ENCODE measurements at places on chromosomes 12 and 14. TPM values are rescaled to one million over a fixed set of nuclear protein-coding genes. Genes with fewer than 3 reads are reported as not detected.

DNA sequence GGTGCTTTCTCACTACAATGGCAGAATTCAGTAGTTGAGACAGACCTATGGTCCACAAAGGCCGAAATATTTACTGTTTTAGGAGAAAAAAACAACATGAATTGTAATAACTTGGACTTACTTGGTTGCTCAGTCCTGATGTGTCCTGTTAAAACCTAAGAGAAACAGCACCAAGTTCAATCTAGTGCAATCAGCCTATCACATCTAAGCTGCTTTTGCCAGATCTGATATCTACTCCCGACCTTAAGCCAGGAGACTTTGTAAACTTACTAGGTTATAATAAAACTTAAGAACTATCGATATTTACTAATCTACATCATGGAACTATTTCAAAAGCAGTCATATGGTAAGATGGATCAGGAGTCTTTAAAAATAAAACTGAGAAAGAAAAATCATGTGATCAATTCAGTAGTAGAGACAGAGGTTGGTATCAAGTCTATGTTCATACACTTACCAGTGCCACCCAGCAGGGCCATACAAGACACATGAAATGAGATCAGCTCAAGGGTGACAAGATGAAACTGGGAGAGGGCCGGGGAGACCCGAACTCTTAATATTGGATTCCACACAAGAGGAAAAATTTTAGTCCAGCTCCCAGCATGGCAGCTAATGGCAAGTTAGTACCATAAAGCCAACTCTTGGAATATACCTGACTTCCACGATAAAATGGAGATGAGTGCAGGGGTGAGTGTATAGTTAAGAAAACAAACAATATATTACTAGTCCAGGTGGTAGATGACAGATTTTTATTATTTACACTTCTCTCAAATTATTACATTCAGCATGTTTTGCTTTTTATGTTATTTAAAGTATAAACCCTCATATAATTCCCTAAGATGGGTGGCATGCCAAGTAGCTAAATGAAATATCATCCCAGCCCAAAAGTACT lies 27.5 kb downstream of the NUDT4 start:
- DNase-seq: no peak

The CCDC175 gene
- 0.50 TPM for polyA plus RNA-seq

- DNase-seq: no peak
Observed at GRCh38 chr12:126342866-126343265, 1277.6 kb downstream of the AACS start.

- no peak for DNase-seq
Observed at GRCh38 chr12:105499205-105499604, 168.7 kb downstream of the C12orf75 start.

DNA sequence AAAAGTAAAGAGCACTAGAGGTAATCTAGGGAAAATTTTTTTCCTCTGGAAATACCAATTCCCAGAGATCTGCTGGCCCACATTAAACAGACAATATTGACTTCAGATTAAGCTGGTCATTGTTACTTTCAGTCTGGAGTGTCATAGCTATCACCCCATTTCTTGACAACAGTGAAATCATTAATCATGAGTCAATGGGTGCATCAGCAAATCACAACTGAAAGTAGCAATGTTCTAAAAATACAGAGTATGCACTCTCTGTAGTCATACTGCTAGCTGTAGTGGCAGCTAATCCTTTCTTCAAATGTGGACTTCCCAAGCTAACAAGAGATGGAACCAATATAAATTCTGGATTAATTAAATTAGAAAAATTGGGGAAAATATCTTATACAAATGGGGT lies 129.9 kb downstream of the CPNE8 start:
- no peak for DNase-seq

GRCh38 chr14:65001723-65002122 lies 15.0 kb downstream of the FNTB start:
- no peak for DNase-seq

The GSKIP gene
- polyA plus RNA-seq: 37.6 TPM

The DBX2 gene
- 0.11 TPM for polyA plus RNA-seq

The RFLNA gene
- 6.3 TPM for polyA plus RNA-seq

DNA sequence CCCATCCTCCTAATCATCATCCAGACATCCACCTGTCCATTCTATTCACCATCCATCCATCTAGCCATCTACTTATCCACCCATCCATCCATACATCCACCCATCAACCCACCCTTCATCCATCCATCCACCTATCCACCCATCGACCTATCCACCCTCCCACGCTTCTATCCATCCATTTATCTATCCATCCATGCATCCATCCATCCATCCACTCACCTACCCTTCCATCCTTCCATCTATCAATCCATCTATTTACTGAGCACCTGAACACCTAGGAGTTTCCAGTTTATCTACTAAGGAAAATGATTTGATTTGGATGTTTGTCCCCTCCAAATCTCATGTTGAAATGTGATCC lies 7.5 kb downstream of the RIN3 start:
- no peak for DNase-seq

DNA sequence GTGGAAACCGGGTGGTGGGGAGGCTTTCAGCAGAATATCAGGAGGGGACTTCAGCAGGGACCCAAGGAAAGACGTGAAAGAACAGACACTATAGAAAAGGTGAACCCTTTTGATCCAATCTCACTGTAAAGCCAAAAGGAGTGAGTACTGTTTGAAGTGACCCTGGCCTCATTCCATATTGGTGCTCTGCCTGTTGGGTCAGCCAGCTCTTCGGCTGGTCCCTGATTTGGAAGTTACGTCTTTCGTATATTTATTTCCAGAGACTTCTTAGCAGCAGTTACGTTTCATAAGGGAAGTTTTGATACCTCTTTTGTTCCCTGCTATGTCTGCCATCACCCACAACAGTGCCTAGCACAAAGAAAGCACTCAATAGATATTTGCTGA lies 21.9 kb downstream of the WNT5B start:
- DNase-seq: no peak

The DACT1 gene
- 35.5 TPM for polyA plus RNA-seq

The SLC7A7 gene
- 108 TPM for polyA plus RNA-seq

DNA sequence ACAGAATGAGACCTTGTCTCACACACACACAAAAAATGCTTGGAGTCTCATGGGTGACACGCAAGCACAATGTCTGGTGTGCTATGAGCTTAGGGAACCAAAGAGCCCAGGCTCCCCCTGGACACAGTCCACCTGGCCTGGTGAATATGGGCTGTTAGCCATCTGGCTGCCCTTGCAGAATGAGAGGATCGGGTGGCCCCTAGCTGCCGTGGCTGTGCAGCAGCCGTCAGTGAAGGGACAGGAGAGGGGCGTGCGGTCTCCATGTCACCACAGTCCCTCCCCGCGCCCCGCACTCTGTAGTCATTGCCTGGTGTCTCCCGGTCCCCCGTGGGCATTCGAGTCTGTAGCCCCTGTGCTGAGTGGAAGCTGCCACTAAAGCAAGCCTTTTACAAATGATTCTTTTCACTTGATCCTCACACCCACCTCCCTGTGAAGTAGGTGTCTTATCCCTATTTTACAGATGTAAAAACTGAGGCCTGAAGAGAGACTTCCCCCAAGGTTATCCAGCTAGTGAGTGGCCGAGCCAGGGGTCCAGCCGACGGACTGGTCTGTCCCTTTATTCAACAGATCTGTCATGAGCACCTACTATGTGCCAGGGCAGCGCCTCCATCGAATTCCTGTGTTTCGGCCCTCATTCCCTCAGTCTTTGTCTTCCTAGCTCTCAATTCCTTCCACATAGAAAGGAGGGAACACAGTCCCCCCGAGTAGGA lies 18.8 kb downstream of the MVK start:
- DNase-seq: no peak

The TAS2R31 gene
- 1.0 TPM for polyA plus RNA-seq

The TSPAN11 gene
- polyA plus RNA-seq: 3.8 TPM

The LRRC10 gene
- 0.10 TPM for polyA plus RNA-seq

- no peak for DNase-seq
Observed at GRCh38 chr12:23169012-23169695, 544.2 kb downstream of the ETNK1 start.

GRCh38 chr14:91796617-91797347 lies 64.9 kb upstream of the CATSPERB start:
- no peak for DNase-seq

The TMEM233 gene
- polyA plus RNA-seq: 1.3 TPM

DNA sequence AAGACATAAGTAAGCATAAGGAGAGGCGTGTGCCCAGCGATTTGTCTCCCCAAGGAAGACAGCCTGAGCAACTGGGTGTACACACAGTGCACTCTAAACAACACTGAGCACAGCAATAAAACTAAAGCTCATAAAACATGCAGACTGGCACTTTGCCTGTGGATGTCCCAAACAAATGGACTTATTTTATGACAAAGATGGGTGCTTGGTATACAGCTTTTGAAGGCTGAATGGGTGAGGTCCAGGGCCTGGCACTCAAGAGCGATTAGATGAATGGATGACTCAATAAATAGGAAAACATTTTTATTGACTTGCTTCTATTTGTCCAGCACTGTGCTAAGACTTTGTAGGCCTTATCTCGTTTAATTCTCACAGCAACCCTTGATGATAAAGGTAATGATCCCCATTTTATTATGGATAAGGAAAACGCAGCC lies 28.5 kb downstream of the LGMN start:
- no peak for DNase-seq

The WSB2 gene
- polyA plus RNA-seq: 53.2 TPM

The CYP27B1 gene
- 0.82 TPM for polyA plus RNA-seq

DNA sequence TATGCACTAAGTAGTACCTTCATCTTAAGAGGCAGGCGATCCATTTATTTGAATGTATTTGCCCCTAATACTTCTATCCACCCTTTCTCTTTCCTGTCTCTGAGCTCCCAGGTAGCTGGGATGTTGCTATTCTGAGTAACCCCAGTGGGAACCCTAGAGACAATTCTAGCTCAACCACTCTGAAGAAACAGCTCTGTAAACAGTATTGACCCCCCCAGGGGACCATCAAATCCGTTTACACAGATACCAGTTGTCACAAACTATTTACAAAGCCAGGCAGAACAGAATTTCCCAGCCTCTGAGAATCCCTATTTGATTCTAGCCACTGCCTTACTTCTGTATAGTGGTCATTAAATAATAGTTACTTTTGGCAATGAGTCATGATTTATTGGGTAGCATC lies 64.9 kb downstream of the MIPOL1 start:
- DNase-seq: no peak

DNA sequence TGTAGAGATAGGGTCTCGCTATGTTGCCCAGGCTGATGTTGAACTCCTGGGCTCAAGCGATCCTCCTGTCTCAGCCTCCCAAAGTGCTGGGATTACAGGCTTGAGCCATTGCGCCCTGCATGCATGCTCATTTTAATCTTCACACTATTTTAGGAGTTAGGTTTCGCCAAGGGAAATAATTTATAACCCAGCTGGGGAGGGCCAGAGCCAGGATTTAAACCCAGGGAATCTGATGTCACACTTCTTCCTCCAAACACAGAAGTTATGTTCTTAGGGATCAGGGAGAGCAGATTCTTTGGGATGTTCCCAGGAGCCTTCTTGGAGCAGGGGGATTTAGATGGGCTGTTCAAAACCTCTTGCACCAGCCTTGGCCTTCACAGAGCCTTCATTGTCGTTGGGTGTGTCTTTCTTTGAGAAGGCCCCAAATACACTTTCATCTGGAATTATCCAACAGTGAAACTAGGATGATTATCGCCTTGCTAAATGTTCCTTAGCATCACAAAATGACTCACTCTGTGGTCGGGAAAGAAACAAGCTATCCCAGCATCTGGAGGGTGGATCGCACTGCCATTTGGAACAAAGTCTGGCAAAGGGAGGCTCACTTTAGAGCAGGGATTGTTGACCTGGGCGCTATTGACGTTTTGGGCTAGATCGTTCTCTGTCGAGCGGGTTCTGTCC lies 8.2 kb upstream of the PPP1CC start:
- no peak for DNase-seq

DNA sequence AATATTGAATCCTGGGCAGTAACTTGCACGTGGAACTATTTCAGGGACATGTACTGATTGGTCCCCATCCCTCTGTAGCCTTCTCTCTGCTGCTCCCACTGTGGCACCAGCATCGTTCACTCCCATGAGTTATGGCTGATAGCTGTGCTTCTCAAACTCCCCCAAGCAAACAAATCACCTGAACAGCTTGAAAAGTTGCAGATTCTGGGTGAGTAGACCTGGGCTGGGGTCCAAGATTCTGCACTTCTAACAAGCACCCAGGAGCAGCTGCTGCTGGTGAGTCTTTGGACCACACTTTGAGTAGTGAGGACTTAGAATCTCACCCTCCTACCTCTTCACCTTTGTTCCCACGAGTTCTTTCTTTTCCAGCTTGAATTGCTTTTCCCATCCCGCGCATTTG lies 49.4 kb upstream of the ZFP36L1 start:
- no peak for DNase-seq

GRCh38 chr14:22070119-22070982 lies 396.7 kb upstream of the OR4E1 start:
- no peak for DNase-seq

The NABP2 gene
- polyA plus RNA-seq: 26.1 TPM

The LACRT gene
- polyA plus RNA-seq: not detected

DNA sequence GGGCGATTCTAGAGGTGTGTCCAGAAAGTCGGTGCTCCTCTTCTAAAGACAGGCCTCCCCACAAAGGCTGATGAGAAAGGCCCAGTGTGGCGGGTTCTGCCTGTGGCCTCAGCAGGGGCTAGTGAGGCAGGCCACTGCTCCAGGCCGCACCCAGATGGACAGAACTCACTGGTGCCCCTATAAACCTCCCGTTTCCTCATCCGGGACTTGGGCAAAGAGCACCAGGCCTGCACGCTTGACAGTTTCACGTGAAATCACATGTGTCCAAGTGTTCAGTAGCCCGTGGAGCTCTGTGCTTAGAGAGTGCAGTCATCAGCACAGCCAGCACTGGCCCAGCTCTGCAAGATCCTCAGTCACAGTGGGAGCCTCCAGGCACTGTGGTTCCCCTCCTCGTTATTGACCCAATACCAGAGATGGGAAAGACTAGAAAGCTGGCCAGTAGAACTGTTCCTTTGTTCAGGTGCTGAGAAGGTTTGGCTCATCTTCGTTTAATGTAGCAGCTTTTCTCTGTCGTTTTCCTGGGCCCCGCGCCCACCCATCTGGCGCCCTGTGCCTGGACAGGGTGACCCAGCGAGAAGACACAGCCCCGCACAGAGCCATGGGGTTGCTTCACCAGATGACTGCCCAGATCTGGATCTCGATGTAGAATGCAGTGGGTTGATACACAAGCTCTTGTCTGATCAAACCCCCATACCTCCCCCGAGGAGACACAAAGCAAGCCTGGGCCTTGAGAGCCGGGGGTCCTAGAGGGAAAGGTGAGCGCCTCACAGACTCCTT lies 26.3 kb downstream of the IL31 start:
- no peak for DNase-seq

- no peak for DNase-seq
Observed at GRCh38 chr12:92539110-92539749, 163.6 kb upstream of the PLEKHG7 start.

DNA sequence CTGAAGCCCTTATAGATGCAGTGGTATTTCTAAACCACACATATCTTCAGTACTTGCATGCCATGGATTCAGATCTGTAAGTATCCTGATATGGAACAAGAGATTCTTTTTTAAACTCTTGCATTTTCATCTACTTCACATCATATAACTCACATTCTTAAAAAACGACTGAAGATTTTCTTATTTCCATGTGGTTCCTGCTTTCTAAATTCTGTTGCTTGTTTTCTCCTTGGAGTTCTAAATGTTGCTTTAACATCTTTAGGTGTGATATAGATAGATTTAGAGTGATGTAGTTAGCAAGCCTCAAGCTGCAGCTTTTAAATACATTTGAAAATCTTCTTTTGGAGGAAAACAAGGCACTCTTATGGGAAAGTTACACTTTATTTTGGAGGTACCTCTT lies 455.4 kb downstream of the FOXG1 start:
- no peak for DNase-seq

- no peak for DNase-seq
Observed at GRCh38 chr12:124678421-124678893, 111.0 kb upstream of the NCOR2 start.

GRCh38 chr12:89235189-89235993 lies 116.9 kb downstream of the DUSP6 start:
- no peak for DNase-seq

GRCh38 chr12:12891080-12891880 lies at the start of gene GPRC5A:
TSS of gene GPRC5A (plus strand) at chr12:12891562. CDS start at chr12:12908250, 16,688 bp downstream.
- peak; percentile 77 for DNase-seq
